Hematopoietic multipotent progenitor cell treated with erythropoietin and hydrocortisone succinate and interleukin-3 and kit ligand, for 8 days (in vitro differentiated cells): ENCODE measurements at places on chromosomes 4 and X.

- DNase-seq: no peak
Measured at GRCh38 chr4:179116011-179116410, 1673.8 kb upstream of the AGA start.

DNA sequence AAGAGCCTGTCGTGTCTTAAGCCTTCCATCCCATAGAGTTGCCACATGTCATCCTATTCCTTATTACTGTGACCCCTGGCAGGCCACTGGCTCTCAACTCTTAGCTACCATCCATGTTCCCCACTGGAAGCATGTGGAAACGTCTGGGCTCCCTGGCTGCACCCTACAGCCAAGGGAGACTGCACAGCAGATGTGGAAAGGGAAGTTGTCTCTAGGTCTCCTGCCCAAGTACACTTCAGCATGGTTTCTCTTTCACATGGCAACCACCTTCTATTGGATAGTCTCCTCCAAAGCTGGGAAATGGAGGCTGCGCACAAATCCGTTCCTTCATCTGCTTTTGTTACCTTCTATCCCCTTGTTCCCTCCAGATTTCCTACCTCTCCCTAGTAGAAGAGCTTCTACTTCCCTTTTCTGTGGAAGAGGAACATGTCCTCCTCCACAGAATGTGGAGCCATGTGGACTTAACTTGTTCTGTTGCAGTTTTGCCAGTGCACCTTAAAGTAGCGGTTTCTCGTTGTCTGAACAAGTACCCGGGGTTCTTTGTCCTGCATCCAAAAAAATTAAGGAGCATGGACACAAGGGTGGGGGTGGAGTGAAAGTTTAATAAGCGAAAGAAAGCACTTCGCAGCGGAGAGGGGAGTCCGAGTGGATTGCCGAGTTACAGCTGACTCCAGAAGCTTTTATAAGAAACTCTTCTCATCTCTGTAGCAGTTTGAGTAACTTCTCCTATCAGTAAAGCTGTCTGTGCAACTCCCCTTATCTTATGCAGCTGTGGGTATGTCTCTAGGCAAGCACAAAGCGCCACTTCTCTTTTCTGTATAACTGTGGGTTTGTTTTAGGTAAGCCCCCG lies 52.5 kb downstream of the HMGB2 start:
- DNase-seq: peak; percentile 89

- no peak for DNase-seq
Measured at GRCh38 chr4:68654946-68655721, 15.3 kb downstream of the UGT2B15 start.

- DNase-seq: no peak
Measured at GRCh38 chr4:132334081-132334480, 815.0 kb upstream of the PCDH10 start.

DNA sequence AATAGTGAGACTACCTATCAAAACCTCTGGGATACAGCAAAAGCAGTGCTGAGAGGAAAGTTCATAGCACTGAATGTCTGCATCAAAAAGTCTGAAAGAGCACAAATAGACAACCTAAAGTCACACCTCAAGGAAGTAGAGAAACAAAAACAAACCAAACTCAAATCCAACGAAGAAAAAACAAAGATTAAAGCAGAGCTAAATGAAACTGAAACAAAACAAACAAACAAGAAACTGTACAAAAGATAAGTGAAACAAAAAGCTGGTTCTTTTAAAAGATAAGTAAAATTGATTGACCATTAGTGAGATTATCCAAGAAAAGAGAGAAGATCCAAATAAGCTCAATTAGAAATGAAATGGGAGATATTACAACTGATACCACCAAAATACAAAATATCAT lies 378.3 kb upstream of the NDST4 start:
- no peak for DNase-seq

- DNase-seq: no peak
Measured at GRCh38 chr4:182683661-182684060, 233.5 kb downstream of the DCTD start.

- DNase-seq: peak; percentile 50
Measured at GRCh38 chr4:95155759-95156451, 392.9 kb downstream of the UNC5C start.

DNA sequence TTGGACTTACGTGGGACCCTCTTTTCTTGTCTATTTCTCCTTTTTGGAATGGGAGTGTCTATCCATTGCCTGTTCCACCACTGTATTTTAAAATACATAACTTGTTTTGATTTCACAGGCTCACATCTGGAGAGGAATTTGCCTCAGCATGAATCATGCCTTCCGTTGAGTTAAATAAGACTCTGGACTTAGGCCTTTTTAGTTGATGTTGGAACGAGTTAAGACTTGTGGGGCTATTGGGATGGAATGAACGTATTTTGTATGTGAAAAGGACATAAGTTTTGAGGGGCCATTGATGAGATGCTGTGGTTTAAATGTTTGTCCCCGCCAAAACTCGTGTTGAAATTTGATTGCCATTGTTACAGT lies 66.2 kb downstream of the BEX3 start:
- no peak for DNase-seq

- DNase-seq: peak; percentile 14
Measured at GRCh38 chr4:78476108-78476704, 75.4 kb upstream of the ANXA3 start.

DNA sequence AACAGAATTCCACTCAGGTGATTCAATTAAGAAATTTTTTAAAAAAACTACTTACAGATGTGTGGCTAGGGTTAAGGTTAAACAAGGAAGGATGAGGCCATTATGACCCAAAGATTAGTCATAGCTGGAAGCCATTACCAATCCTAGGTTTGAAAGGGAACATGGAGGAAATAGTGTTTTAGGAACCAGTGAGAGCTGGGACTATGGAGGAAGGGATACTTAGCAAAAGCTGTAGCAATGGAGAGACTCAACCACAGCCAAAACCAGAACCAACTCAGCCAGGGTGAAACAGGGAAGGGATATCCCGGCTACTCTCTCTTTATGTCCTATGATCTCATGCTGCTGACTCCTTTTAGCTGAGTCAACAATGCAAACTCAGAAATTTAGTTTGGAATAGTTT lies 148.6 kb upstream of the CNKSR2 start:
- DNase-seq: no peak

DNA sequence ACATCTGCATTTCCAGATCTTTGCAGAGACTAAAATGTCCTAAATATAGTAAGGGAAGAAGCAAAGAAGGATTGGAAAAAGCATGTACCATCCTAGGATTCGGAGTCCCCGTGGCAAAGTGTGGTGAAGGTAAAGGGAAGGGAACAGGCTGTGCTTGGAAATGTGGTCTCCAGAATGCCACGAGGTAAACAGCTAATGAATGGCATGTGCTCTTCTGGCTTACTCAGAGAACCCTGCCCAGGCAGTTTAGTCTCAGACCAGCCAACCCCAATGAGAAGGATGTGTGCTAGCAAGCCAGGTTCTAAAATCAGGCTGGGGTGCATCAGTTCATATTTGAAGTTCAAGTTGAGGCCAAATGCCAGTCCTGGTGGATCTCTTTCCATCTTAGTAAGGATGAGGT lies 113.1 kb downstream of the RS1 start:
- DNase-seq: no peak

GRCh38 chrX:112851806-112852205 lies 11.2 kb upstream of the AMOT start:
- DNase-seq: no peak

GRCh38 chr4:21535898-21536297 lies 412.7 kb downstream of the KCNIP4 start:
- DNase-seq: no peak

GRCh38 chr4:8019396-8020365 lies 80.0 kb upstream of the AFAP1 start:
- no peak for DNase-seq
